Lower lobe of right lung (tissue), 2 donors: ENCODE measurements at places on chromosomes 16 and 17.
A peak's percentile ranks its signal among the peaks of the same experiment; 100 is the strongest.

- DNase-seq, result no peak
Observed at GRCh38 chr16:65059406-65059980, 62.4 kb downstream of the CDH11 start.

DNA sequence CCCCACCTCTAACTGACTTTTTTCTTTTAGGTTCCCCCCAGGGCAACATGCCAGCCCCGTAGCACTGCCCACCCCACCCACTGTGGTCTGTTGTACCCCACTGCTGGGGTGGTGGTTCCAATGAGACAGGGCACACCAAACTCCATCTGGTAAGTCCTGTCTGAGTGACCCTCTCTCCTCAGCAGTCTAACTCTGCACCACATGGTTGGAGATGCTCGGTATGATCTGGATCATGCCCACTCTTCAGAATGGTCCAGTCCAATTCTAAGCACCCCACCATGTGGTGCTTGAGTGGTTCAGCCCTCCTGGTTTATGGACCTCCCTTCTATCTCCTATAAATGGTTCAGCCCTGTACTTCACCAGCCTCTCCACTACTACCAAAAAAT, 5.9 kb downstream of the KDM6B start:
- DNase-seq, result no peak

DNA sequence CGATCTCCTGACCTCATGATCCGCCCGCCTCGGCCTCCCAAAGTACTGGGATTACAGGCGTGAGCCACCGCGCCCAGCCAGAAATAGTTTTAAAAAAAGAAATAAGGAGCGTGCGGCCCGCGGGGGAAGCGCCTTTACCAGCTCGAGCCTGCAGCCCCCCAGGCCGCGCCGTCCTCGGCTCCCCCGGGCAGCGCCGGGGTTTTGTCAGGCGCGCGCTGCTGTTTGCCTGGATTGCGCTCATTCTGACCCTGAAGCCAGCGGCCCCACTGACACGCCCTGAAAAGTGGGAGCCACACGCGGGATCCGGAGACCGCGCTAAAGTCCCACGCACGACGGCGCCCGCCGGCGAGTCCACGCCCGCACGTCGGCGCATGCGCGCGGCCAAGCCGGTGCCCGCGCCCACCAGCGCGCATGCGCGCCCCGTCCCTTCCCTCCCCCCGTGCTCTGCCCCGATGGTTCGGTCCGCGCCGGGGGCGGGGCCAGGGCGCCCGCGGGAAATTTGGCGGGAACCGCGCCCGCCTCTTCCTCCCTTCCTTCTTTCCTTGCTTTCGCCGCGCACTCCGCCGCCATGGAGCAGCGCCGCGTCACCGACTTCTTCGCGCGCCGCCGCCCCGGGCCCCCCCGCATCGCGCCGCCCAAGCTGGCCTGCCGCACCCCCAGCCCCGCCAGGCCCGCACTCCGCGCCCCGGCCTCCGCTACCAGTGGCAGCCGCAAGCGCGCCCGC, at the start of gene CDT1:
Gene CDT1, plus strand, starts transcription at position 526 of the 724 bp plus-strand sequence. Its CDS starts 43 bp downstream, at position 569.
- DNase-seq, result peak; percentile 89

GRCh38 chr16:74738113-74738541, 36.5 kb downstream of the FA2H start:
- DNase-seq, result no peak

DNA sequence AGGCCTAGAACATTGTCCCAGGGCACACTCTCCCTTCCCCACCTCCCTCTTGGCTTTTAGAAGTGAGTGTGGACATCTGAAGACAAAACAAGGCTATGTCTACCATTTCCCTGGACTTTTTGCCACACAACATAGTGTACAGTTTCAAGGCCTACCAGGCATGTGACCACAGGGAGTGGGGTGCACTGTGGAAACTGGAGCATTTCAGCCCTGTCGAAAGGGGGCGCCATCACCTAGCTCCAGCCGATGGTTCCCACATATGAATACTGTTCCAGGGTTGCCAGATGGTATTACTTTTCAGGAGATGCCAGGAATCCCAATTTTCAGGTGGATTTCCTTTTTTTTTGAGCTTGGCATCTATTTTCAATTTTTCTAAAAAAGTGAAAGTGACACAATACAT, 140.7 kb downstream of the KATNIP start:
- DNase-seq, result no peak

DNA sequence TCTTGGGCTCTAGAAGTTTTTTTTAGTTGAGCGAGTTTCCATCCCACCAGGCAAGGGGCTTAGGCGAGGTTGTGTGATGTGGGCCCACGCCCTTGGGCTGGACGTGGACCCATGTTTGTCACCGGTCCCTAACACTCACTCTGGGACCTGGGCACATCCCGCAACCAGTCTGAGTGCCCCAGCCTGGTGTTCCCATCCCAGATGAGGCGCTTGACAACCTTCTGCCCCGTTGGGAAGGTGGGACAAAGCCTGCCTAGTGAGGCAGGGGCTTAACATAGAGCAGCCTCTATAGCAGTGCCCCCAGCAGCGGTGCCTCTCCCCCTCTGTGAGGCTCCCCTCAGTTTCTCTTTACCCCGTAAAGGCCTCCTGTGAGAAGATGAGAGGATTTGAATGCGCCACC, 22.5 kb downstream of the CMIP start:
- DNase-seq, result no peak

DNA sequence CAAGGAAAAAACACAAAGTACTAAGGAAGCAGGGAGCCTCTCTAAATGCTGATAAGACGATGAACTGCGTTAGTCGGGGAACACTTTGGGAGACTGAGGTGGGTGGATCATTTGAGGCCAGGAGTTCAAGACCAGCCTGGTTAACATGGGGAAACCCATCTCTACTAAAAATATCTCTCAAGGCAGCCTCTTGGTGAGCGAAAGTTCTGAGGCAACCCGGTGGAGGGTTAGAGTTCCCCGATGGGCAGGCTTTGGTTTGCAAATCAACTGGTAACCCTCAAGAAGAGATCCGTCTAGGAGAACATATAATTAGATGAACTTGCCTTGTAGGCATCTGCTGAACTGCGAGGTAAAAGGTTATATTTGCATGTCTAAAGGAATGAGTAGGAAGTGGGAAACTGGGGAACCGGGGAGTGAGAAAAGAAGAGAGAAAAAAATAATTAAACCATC, 44.6 kb downstream of the WSB1 start:
- DNase-seq, result no peak

DNA sequence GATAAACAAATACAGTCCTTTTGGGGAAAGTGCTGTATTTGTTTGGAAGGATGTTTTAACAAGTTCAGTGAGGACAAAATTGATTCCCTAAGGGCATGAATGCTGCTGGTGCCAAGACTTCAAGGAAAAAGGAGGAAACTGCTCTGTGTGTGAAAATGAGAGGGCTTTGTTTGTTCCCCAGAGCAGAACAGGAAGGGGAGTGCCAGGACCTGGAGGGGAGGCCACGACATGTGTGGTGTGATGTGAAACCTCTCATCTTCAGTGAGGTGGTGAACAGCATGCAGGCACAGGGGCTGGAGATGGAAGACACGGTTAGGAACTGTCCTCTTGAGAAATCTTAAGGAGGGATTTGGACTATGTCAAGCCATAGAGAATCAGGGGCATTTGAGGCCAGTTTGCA, 46.6 kb upstream of the GRIN2A start:
- no peak for DNase-seq

- DNase-seq, result no peak
Observed at GRCh38 chr16:27210174-27210573, 6.8 kb downstream of the KDM8 start.

- no peak for DNase-seq
Observed at GRCh38 chr17:31888124-31888523, 13.4 kb downstream of the UTP6 start.

GRCh38 chr17:75109407-75110233, at the start of gene ARMC7:
ARMC7 (plus strand) TSS chr17:75109969; CDS start chr17:75110289, 320 bp downstream.
- peak; percentile 95 for DNase-seq

DNA sequence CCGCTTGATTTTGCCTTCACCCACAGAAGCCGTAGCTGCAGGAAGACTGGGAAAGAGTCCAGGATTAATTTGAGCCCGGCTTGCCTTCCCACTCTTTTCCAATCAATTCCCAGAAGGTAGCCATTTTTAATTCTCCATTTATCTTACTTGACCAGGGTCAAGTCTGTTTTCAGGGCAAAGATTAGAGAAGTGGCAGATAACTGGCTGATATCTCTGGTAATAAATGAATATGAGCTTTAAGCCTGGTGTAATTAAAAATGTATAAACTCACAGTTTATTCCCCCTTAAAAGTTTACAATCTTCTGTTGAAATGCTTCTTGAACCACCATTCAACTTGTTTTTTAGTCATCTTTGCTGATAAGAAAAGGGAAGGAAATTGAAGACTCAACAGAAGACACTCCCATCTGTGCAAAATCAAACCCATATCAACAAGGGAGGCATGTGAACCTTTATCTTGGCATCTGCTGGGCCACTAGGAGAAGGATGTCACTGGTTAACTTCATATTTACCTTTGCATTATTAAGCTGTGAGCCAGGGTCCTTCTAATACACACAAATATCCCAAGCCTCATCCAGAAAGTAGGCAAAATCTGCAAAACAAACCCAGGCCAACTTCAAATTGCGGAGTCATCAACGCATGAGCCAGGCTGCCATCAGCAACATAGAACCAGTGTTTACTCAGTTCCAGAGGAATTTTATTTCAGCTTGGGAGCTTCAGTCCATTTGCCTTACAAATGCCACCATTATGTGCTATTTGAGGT, 314.6 kb upstream of the MAF start:
- DNase-seq, result no peak

GRCh38 chr17:37489197-37490001, at the start of gene DUSP14:
DUSP14 (plus strand) TSS chr17:37489891; CDS start chr17:37512273, 22,382 bp downstream.
- DNase-seq, result peak; percentile 82

GRCh38 chr17:78853926-78854394, 13.3 kb upstream of the USP36 start:
- DNase-seq, result no peak

DNA sequence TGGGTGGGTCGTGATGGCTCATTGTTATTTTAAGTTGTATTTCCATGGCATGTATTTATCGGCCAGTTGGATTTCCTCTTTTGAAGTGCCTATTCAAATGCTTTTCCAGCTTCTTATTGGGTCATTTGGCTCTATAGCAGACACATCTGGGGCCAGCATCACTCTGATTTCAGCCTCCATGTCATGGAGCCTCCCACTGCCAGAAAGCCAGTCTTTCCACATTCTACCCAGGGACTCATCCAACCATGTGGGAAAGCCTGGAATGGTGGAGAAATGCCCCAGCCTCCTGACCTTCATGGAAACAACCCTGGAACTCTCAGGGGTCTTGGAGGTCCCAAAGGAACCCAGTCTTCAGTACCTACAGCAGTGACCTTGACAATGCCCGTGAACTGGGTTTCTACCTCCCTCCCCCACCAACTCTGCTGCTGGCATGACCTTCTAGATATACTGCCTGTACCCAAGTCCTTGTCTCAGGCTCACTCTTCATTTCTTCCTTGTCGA, 33.8 kb upstream of the ADGRG1 start:
- DNase-seq, result no peak
